ENCODE measurements at places on chromosomes 2 and 18.

- no peak for DNase-seq
Measured at GRCh38 chr18:33916200-33916599, 308.5 kb downstream of the NOL4 start.

DNA sequence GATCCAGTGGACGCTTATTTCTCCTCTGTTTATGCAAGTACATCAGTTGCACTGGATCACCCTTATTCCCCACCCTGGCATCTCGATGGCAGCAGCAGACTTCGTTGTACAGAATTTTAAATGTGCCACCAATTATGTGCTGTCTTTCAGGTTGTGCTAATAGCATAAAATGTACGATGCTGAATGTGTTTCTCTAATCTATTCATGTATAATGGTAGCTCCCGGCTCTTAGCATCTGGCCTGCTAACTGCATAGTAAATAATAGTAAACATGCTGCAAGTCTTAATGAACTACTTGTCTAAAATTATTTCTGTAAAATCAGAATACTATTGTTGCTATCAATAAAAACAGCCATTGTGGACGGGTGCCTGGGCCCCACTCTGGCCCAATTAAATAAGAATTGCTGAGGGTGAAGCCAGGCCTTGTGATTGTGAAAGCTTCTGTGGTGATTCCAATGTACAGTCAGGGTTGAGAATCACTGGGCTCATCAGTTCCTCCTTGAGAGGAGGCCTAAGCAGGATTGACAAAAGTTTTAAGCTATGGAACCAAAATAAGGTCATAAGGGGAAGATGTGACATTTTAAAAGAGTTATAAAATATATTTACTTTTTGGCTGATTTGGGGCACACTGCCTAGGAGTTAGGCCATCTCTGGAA lies 14.4 kb upstream of the MYO3B start:
- DNase-seq, result no peak

- no peak for DNase-seq
Measured at GRCh38 chr2:120105360-120105759, 92.5 kb downstream of the EPB41L5 start.

GRCh38 chr2:231887756-231888155 lies 38.4 kb downstream of the NPPC start:
- no peak for DNase-seq

- peak; percentile 76 for DNase-seq
Measured at GRCh38 chr2:61065714-61066709, at the start of gene SANBR. Gene SANBR (plus strand): TSS chr2:61065871. CDS start chr2:61070351, 4,480 bp downstream.

DNA sequence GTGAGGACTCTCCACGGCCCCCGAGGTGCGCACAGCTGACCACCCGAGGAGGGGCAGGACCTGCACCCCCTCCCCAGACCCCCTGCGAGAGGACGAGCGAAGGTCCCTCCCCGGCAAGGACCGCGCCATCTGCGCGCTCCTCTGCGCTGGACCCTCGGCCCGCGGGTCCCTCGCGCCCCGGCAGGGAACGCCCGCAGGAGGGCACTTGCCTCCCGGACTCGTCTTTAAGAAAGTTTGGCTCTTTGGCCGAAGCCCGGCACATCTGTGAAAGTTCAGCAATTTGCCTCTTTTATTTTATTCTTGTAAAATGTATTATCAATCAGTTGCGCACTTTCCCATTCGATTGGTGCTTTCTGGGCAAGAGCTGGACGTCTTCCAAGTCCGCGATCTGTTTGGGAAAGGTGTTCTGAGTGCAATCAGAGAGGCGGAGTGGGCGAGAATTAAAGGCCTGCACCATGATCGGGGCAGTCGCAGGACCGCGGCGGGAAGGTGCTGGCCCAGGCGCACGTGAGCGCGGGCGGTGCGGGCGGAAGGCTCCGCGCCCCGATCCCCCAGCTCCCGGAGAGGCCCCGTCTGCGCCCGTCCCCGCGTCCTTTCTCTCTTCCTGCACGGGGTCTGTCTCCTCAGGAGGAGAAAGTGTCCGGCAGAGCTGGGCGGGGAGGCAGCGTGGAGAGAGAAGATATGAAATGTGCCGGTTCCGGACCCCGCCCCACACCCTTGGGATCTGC lies 1.6 kb upstream of the ALKAL2 start:
- DNase-seq, result no peak

- DNase-seq, result no peak
Measured at GRCh38 chr2:95044601-95045000, 19.1 kb downstream of the MAL start.

DNA sequence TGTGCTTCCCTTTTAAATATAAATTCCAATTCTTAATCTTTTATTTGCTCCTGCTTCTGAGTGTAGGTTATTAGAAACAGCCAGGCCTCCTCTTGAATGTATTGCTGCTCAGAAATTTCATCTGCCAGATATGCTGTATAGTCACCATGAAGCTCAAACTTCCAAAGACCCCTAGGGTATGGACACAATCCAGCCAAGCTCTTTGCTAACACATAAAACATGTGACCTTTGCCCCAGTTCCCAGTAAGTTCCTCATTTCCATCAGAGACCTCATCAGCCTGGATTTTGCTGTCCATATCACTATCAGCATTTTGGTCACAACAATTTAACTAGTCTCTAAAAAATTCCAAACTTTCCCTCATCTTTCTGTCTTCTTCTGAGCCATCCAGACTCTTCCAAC lies 75.2 kb downstream of the MAP2 start:
- no peak for DNase-seq

- no peak for DNase-seq
Measured at GRCh38 chr18:67151366-67151765, 365.2 kb downstream of the DSEL start.

- DNase-seq, result no peak
Measured at GRCh38 chr2:238908960-238909951, 61.4 kb downstream of the TWIST2 start.

GRCh38 chr2:180077295-180077906 lies 70.3 kb upstream of the CWC22 start:
- DNase-seq, result no peak

- DNase-seq, result no peak
Measured at GRCh38 chr2:158723181-158723838, 71.8 kb upstream of the DAPL1 start.

DNA sequence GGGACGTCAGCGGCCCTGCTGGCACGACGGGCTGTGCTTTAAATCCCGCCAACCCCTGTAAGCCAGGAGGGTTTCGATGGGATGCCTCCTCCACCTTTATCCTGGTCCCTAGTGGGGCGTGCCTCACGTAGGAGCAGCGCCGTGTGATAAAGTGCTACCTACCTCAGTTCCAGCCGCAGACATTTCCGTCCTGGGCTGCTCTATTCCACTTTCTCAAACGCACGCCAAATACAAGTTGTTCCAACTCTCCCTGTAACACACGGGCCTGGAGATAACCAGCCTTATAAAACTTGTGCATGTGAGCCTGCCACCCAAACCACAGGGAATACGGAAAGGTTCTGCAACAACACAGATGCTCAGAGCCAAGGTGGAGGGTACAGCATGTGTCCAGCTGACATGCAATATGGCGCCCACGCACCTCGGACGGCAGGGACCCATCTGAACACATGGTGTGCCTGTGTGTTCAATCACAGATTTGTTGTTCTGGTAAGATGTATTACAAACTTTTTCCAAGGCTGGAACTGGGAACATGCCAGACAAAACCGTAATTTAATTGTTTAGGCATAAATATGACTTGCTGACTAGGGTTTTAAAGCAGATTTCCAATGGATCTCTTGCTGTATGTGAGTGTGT lies 47.7 kb downstream of the ZNF516 start:
- DNase-seq, result no peak

DNA sequence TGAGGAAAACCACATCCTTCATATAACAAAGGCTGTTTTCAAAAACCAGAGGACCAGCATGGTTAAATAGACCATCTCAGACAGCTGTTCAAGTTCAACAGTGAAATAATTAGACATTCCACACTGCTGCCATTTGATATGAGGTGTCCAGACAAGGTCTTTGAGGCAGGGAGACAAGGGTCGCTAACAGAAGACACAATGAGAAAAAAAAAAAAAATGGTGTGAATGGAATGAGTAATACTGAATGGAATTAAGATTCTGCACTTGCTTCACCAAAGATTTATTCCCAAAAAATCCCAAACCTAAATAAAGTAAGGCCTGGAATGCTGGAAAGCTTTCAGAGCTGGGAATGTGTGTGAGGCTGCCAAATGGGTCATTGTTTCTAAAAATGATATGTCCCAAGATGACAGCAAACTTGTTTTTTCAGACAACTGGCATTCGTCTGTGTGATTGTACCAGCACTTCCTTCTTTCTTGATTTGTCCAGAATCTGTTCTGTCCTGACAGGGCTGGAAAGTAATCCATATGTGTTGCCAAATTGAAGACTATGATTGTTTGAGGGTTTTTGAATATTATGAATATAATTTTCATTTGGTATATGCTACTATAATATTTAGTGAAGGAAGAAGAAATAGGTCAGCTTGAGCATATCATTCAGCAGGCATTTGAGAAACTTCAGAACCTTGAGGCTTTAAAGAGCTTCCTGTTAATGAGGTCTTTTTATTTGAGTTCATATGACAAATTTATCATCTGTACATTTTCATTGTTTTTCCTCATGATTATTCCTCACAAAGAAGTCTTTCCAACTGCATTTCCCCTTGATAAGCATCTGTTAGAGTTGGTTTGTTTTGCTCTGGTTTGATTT lies 85.2 kb upstream of the ITGA4 start:
- DNase-seq, result no peak

DNA sequence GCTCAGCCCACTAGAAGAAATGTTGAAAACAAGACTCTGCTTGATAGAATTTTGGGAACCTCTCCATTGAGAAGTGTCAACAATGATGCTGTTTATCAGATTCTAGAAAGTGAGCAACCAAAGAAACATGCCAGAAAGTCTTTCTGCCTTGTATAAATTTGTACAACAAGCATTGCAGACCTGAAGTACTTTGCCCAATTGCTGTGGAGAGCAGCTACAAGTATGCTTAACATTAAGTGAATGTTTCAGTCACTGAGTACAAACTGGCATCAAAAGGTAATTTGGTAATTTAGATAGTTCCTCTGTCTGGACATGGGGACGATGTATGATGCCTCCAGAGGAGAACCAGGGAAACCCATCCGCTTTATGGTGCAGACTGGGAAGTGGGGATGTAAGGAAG lies 33.4 kb upstream of the SKA1 start:
- DNase-seq, result no peak

- no peak for DNase-seq
Measured at GRCh38 chr2:67436221-67436620, 39.1 kb downstream of the ETAA1 start.

DNA sequence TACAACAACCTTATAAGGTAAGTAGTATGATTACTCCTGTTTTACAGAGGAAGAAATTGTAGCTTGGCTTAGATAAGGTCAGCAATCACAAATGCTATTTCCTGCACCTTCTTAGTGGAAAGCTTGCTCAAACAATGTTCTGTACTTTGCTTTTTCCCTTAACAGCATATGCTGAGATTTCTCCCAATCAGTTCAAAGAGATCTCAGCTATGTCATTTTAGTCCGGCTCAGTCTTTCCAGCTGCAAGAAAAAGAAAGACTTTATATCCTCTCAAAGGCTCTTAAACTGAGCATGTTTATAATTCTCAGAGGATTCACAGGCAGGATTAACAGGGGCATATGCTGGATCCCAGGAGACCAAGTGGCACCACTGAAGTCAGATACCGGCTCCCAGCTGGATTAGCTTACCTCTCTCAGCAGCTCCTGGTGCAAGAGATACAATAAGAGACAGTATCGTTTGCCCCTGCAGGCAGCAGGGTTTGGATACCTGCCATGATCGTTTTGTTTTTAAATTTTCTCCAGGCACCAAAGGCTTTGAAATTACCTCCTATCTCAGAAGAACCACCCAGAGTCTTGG lies 29.5 kb downstream of the KIAA2012 start:
- no peak for DNase-seq

DNA sequence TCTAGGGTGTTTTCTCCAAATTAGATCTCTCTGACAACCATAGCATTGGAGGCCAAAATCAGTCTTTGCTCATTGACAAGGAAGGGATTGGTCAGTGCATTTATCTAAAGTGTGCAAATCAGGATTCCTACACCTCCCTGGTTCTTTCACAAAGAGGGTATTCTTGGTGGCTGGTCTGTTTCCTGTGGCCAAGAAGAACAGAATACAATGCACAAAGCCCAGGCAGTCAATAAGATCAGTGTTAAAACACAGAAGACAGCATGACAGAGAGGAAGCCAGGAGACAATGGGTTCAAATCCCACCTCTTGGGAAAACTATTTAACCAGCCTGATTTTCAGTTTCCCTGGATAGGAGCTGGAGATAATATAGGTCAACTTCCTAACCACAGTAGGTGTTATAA lies 46.1 kb upstream of the THOC1 start:
- DNase-seq, result no peak

- no peak for DNase-seq
Measured at GRCh38 chr18:58496937-58497336, 132.0 kb downstream of the ALPK2 start.

GRCh38 chr2:90069290-90069894 lies 1377.9 kb downstream of the RPIA start:
- DNase-seq, result no peak

GRCh38 chr2:239811111-239811781 lies 213.9 kb downstream of the NDUFA10 start:
- no peak for DNase-seq

GRCh38 chr2:98390571-98391476 lies 44.6 kb downstream of the CNGA3 start:
- no peak for DNase-seq

GRCh38 chr2:54995553-54995952 lies 54.7 kb downstream of the RTN4 start:
- DNase-seq, result no peak

DNA sequence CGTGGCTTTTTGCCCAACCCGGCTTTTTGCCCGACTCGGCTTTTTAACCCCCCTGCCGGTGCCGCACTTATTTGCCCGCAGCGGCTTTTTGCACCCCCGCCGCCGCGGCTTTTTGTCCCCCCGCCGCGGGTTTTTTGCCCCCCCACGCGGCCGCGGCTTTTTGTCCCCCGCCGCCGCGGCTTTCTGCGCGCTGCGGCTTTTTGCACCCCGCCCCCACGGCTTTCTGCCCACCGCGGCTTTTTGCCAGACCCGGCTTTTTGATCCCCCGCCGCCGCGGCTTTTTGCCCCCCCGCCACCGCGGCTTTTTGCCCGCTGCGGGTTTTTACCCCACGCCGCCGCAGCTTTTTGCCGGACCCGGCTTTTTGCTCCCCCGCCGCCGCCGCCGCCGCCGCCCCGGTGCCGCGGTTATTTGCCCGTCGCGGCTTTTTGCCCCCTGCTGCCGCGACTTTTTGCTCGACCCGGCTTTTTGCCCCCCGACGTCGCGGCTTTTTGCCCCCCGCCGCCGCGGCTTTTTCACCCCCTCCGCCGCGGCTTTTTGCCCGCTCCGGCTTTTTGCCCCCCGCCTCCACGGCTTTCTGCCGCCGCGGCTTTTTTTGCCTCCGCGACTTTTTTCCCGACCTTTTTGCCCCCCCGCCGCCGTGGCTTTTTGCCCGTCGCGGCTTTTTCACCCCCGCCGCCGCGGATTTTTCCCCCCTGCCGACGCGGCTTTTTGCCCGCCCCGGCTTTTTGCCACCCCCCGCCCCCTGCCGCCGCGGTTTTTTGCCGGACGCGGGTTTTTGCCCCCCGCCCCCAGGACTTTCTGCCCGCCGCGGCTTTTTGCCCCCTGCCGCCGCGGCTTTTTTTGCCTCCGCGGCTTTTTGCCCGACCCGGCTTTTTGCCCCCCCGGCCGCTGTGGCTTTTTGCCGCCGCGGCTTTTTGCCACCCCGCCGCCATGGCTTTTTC lies 2786.5 kb downstream of the RPIA start:
- no peak for DNase-seq

- DNase-seq, result no peak
Measured at GRCh38 chr2:95387358-95387757, 15.2 kb upstream of the FAHD2A start.
